Transverse colon (tissue), 4 donors: ENCODE measurements at places on chromosomes 7 and 10. TPM values are rescaled to one million over a fixed set of nuclear protein-coding genes. Genes with fewer than 3 reads are reported as not detected.

DNA sequence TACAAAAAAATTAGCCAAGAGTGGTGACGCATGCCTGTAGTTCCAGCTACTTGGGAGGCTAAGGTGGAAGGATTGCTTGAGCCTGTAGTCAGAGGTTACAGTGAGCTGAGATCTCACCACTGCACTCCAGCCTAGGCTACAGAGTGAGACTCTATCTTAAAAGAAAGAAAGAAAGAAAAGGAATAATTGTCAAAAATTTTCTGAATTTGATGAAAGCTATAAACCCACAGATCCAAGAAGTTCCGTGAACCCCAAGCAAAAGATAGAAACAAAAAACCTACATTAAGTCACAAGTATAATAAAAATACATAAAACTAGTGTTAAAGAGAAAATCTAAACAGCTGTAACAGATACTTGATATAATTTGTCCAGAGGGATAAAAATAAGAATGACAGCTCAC lies 60.1 kb upstream of the KMT2C start:
- no peaks in the 10 kb centered on the region for H3K27me3 ChIP-seq
- DNase-seq: no peak
- no peaks in the 10 kb centered on the region for H3K36me3 ChIP-seq
- no peak overlapping the region for H3K27ac ChIP-seq
- H3K4me1 ChIP-seq: no peaks in the 10 kb centered on the region
- H3K4me3 ChIP-seq: no peak overlapping the region

GRCh38 chr7:98627413-98627790 lies 10.3 kb downstream of the NPTX2 start:
- H3K36me3 ChIP-seq: no peaks in the 10 kb centered on the region
- no peak for DNase-seq
- H3K4me3 ChIP-seq: no peak overlapping the region
- H3K4me1 ChIP-seq: no peaks in the 10 kb centered on the region

The AGR3 gene
- total RNA-seq: 118 TPM

The SPDYE5 gene
- not detected for total RNA-seq

GRCh38 chr10:79424221-79425073 lies 21.0 kb downstream of the ZCCHC24 start:
- peak overlapping the region; percentile 79 for H3K27ac ChIP-seq
- H3K27me3 ChIP-seq: no peaks in the 10 kb centered on the region
- peaks cover 37% of the 10 kb centered on the region for H3K4me1 ChIP-seq
- H3K4me3 ChIP-seq: no peak overlapping the region

The WBP1L gene
- 68.9 TPM for total RNA-seq

DNA sequence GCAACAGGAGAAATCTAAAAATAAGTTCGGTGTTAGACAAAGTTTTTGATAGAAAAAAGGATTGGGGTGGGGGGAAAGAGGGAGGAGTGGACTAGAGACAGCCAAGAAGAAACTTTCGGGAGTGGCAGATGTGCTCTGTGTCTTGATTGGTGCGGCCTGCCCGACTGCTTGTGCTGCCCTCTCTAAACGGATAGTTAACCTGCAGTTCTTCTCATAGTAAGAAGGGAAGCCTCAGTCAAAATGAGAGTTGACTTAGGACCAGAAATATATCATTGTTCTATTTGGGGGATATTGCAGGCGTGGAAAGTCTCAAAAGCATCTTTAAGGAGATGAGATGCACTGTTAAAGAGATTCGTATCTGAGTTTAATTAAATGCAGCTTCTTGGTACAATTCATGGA lies 39.3 kb downstream of the UBE3C start:
- H3K4me1 ChIP-seq: no peaks in the 10 kb centered on the region
- no peak for DNase-seq
- peaks cover 58% of the 10 kb centered on the region for H3K36me3 ChIP-seq
- no peak overlapping the region for H3K27ac ChIP-seq

GRCh38 chr10:71432101-71432905 lies 35.6 kb downstream of the CDH23 start:
- H3K36me3 ChIP-seq: no peaks in the 10 kb centered on the region
- H3K27ac ChIP-seq: no peak overlapping the region
- H3K4me1 ChIP-seq: no peaks in the 10 kb centered on the region
- no peaks in the 10 kb centered on the region for H3K27me3 ChIP-seq
- no peak overlapping the region for H3K4me3 ChIP-seq

The PRKG1 gene
- 25.1 TPM for total RNA-seq

- H3K4me1 ChIP-seq: no peaks in the 10 kb centered on the region
- H3K4me3 ChIP-seq: no peak overlapping the region
- H3K27me3 ChIP-seq: no peaks in the 10 kb centered on the region
- no peak for DNase-seq
- no peaks in the 10 kb centered on the region for H3K36me3 ChIP-seq
Measured at GRCh38 chr10:83585686-83586085, 553.6 kb upstream of the GHITM start.

GRCh38 chr10:100968062-100968736 lies 1.1 kb upstream of the SEMA4G start:
- no peaks in the 10 kb centered on the region for H3K27me3 ChIP-seq
- peak overlapping the region; percentile 91 for H3K27ac ChIP-seq
- peak; percentile 39 for DNase-seq
- peaks cover 32% of the 10 kb centered on the region for H3K4me1 ChIP-seq
- no peaks in the 10 kb centered on the region for H3K36me3 ChIP-seq
- peak overlapping the region; percentile 75 for H3K4me3 ChIP-seq

DNA sequence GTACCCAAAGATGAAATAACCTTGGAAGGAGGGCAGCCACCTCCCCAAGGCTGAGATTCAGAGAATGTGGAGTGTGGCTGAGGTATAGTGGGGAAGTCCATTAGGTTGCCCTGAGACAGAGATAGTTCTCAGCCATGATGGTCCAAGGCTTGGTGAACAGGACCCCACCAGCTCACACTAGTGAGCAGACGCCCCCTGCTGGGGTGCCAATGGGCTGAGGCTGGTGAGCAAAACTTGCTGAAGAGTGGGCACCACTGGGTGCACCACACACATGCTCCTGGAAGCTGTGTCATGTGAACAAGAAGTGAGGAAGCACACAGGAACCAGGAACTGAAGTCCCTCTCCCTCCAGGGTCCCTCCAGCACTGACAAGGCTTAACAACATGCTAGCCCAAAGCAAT lies 8.9 kb downstream of the FBXL13 start:
- H3K4me3 ChIP-seq: no peak overlapping the region
- H3K27ac ChIP-seq: no peak overlapping the region
- H3K27me3 ChIP-seq: no peaks in the 10 kb centered on the region
- DNase-seq: peak; percentile 21
- no peaks in the 10 kb centered on the region for H3K36me3 ChIP-seq

The HYAL4 gene
- not detected for total RNA-seq

GRCh38 chr7:129147731-129148130 lies 3.2 kb downstream of the TSPAN33 start:
- H3K27me3 ChIP-seq: peaks cover 14% of the 10 kb centered on the region
- no peak overlapping the region for H3K27ac ChIP-seq
- no peak overlapping the region for H3K4me3 ChIP-seq
- H3K4me1 ChIP-seq: peaks cover 17% of the 10 kb centered on the region
- H3K36me3 ChIP-seq: no peaks in the 10 kb centered on the region
- DNase-seq: no peak

DNA sequence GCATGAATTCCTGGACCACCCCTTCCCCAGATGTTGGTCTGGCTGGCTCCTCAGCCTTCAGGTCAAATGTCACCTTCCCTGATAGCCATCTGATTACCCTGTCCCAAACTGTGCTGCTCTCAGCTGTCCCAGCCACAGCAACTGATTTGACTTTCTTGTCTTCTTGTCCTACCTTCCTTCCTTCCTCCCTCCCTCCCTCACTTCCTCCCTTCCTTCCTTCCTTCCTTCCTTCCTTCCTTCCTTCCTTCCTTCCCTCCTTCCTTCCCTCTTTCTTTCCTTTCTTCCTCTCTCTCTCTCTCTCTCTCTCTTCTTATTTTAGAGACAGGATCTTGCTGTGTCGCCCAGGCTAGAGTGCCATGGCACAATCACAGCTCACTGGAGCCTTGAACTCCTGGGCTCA lies 242.5 kb downstream of the RPS24 start:
- no peak for DNase-seq
- no peak overlapping the region for H3K4me3 ChIP-seq
- no peak overlapping the region for H3K27ac ChIP-seq
- no peaks in the 10 kb centered on the region for H3K36me3 ChIP-seq
- no peaks in the 10 kb centered on the region for H3K4me1 ChIP-seq

- H3K36me3 ChIP-seq: peaks cover 6% of the 10 kb centered on the region
- no peaks in the 10 kb centered on the region for H3K27me3 ChIP-seq
- H3K27ac ChIP-seq: no peak overlapping the region
- H3K4me3 ChIP-seq: no peak overlapping the region
- peaks cover 4% of the 10 kb centered on the region for H3K4me1 ChIP-seq
Measured at GRCh38 chr10:49505076-49505475, 33.8 kb downstream of the ERCC6 start.

DNA sequence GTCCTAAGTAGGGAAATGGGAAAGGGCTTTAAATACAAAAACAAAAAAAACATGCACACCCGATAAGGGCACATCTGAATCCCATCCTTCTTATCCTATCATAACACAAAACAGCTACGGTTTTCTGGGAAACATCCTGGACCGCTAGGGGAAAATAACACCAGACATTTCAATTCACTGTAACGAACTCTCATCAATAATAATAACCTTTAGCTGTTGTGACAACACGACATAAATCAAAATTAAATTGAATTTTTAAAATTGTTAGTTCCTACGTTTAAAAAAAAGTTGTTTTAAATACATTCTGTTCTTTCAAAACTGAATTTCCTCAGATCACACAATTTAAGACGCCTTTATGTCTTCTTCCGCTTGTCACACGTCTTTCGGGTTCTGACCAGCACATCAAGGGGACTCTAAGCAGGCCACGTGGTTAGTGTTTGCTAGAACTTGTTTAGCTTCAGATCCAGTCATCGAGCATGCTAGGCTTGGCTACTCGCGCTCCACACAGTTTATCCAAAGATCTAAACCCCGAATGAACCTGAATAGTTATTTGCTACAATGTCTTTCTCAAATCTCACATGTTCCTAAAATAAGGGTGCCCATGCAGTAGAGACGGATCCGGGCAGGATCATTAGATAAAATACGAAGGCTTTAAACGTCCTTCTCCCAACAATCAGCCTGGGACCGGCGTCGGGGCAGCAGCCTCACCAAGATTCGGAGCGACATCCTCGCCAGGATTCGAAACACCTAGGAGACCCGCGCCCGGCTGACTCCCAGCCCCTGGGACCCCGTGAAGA lies 839 bp downstream of the IKZF5 start:
- H3K4me3 ChIP-seq: peak overlapping the region; percentile 100
- H3K4me1 ChIP-seq: peaks cover 34% of the 10 kb centered on the region
- H3K27ac ChIP-seq: peak overlapping the region; percentile 93

- H3K27ac ChIP-seq: no peak overlapping the region
- H3K4me1 ChIP-seq: no peaks in the 10 kb centered on the region
- no peak for DNase-seq
- no peaks in the 10 kb centered on the region for H3K27me3 ChIP-seq
Measured at GRCh38 chr7:117793521-117793920, 79.7 kb downstream of the CTTNBP2 start.

GRCh38 chr10:132938472-132939339 lies 3.7 kb downstream of the CFAP46 start:
- no peak for DNase-seq
- H3K4me1 ChIP-seq: peaks cover 12% of the 10 kb centered on the region
- no peak overlapping the region for H3K27ac ChIP-seq
- H3K36me3 ChIP-seq: no peaks in the 10 kb centered on the region

The HOXA9 gene
- total RNA-seq: 42.3 TPM

DNA sequence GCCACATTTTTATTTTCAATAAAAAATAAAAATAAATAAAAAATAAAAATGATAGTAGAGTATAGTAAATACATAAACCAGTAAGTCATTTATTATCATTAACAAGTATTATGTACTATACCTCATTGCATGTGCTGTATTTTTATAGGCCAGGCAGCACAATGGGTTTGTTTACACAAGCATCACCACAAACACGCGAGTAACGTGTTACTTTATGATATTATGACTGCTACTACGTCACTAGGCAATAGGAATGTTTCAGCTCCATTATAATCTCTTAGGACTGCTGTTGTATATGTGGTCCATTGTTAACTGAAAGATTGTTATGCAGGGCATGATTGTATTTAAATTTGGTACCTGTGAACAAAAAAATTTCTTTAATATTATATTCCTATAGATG lies 20.8 kb upstream of the SDHAF3 start:
- DNase-seq: no peak

The SPDYE2 gene
- total RNA-seq: not detected

DNA sequence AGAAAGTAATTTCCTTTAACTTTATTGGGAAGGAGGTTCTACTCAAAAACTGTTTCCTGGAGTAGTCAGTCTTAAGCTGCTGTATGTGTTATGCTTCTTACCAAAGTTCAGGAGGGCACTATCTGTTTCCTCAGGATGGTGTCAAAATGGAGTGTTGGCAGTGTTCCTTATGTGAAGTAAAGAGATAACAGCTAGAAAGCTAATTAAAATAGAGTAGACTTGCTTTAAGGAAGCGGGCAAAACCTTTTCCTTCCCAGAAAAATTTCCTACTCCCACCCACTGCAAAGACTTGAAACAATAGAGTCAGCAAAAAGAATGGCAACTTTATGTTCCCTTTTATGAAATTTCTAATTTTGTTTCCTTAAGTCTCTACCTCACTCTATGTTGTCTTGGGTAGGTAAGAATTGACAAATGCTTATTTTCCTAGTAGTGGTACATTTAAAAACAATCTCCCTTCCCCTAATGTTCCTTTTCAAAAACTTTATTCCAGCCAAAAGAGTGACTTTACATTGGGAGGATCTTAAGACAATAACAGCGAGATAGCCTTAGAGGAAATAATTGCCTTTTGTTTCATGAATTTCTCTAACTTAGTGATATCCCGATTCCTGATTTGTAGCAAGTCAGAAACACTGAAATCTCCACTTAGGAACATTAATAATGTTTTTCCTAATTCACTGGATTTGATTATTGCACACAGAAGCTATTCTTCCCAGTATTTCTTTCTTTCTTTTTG lies 26.5 kb upstream of the ENTPD1 start:
- H3K27me3 ChIP-seq: no peaks in the 10 kb centered on the region
- DNase-seq: no peak
- H3K27ac ChIP-seq: no peak overlapping the region
- H3K36me3 ChIP-seq: no peaks in the 10 kb centered on the region

DNA sequence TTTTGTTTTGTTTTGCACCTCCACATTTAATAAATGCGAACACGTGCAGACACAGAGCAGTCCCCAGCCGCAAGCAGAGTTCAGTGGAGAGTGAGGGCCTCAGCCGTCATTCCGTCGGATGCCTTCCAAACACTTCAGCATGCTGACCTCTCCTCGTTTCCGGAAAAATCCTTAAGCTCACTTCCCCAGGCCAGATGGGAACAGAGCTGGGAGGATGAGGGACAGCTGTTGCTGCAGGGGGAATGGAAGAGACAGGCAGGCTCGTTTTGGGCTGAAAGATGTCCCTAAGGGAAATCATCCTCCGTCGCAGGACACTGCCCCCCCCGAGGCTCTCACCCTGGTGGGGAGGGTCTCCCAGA lies 17.2 kb upstream of the FGFR2 start:
- no peaks in the 10 kb centered on the region for H3K36me3 ChIP-seq
- H3K4me1 ChIP-seq: no peaks in the 10 kb centered on the region
- no peaks in the 10 kb centered on the region for H3K27me3 ChIP-seq
- DNase-seq: peak; percentile 15
